ENCODE measurements at places on chromosomes 6 and 20.

DNA sequence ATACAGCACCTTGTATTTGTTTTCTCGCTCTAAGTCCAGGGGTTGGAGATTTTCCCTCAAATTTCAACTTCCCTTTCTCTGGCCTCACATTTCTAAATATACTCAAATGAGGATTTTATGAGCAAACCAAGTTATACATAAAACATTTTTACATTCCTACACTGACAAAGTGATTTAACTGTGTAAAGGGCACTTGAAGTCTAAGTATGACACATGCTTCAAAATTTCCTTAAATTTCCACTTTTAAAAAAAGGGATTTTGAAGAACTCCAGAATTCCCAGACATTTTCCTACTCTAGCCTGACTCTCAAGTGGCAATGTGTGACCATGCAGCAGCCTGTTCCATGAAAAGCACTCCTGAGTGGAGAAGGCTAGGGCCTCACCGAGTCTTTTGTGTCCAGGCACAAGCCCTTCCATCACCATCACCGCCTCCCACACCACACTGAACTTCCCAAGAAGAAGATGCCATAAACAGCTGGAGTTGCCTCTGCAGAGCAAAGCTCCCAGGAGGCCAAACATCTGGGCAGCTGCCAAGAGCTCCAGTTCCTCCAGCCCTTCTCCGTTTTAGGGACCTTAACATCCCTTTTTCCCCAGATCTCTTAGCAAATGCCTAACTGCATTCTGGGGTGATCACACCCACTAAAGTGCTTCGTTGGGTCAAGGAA is 68.9 kb downstream of the NCR2 start:
- no peaks in the 10 kb centered on the region for H3K4me1 ChIP-seq
- H3K36me3 ChIP-seq, result no peaks in the 10 kb centered on the region
- no peak overlapping the region for H3K4me3 ChIP-seq
- no peak for DNase-seq
- H3K27ac ChIP-seq, result no peak overlapping the region

DNA sequence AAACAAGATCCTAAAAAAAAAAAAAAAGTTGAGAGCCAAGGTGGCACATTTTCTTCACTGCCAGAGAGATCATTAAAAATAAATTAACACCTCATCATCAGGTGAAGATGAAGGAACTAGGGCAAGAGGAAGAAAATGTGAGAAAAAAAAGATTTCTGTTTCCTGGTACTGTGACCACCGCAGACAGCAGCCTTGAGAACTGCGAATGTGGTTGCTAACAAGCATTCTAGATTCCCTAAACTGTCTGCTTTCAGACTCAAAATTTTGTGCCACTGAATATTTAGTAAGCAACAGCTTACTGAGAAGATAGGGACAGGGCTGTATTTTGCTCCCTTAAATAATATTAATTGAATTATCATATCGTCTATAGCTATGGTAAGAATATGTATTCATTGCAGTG is 24.1 kb upstream of the MBOAT1 start:
- no peaks in the 10 kb centered on the region for H3K27me3 ChIP-seq
- no peaks in the 10 kb centered on the region for H3K4me1 ChIP-seq
- no peaks in the 10 kb centered on the region for H3K36me3 ChIP-seq
- no peak overlapping the region for H3K27ac ChIP-seq
- DNase-seq, result no peak

DNA sequence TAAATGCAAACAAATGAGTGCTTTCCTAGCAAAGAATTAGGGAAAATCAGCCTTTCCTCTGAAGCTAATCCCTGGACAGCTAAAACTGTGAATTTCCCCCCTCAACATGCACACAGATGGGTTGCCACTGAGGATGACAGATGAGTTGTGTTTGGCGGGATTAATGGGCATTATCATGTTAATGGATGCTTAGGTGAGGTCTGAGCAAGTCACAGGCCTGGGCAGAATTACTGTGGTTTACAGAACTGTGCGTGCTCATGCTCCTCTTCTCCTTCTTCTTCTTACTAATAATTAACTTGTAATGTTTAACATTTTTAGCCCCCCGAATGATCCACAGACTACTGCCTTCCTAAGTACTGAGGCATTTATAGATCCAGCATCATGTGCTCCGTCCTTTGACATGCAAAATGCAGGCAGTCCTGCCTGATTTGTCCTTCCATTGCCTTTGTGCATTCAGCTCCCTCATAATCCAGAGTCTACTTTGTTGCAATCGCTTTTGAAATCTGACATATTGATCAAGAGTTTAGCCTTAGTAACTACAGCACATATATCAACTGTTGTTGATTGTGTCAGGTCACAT is 753.4 kb upstream of the MMS22L start:
- H3K27ac ChIP-seq, result no peak overlapping the region
- H3K27me3 ChIP-seq, result peaks cover 2% of the 10 kb centered on the region
- no peaks in the 10 kb centered on the region for H3K36me3 ChIP-seq
- H3K4me3 ChIP-seq, result no peak overlapping the region

DNA sequence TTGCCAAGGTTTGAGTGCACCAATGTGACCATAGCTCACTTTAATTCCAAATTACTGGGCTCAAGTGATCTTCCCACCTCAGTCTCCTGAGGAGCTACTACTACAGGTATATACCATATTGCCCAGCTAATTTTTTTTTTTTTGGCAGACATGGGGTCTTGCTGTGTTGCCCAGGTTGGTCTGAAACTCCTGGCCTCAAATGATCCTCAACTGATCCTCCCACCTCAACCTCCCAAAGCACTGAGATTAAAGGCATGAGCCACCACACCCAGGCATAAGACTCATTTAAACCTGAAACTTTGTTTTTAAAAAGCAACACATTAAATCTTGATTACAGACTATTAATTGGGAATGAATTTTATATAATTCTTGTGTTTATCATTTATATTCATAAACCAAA is 67.7 kb downstream of the ARHGAP18 start:
- H3K27me3 ChIP-seq, result no peaks in the 10 kb centered on the region
- H3K27ac ChIP-seq, result no peak overlapping the region
- no peak for DNase-seq
- no peak overlapping the region for H3K4me3 ChIP-seq
- H3K36me3 ChIP-seq, result no peaks in the 10 kb centered on the region
- H3K4me1 ChIP-seq, result no peaks in the 10 kb centered on the region

DNA sequence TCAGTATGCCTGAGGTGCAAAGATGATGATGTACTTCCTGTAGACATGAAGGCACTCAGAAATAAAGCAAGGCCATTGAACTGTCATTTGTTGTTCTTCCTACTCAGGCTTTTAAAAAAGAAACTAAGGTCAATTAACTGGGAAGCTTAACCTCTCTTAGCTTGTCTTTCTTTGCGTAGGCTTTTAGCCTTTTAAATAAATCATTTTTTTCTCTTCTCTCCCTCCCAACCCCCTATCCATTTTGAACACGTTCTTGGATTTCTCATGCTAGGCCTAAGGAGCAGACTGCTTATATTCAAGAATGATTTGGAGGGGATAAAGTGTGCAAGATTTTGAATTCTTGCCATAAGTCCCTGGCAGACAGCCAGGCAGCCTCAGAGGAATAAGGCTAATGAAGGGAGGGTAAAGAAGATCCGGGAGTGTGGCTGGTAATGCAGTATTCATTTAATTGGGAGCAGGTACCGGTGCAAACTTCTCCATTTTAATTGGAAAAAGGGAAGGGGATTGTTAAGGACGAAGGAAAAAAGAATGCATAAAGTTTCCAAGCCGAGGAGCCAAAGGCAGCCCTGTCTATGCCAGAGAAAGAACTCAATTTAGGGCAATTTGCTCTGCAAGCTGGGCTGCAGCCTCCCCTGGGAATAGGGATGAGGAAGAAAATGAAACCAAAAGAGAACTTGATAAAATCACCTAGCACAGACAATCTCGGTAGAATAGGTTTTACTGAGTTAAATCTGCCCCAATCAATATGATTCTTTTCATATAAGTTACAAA is 343.8 kb upstream of the MMS22L start:
- H3K27me3 ChIP-seq, result no peaks in the 10 kb centered on the region
- no peak overlapping the region for H3K27ac ChIP-seq
- DNase-seq, result no peak
- no peaks in the 10 kb centered on the region for H3K4me1 ChIP-seq

- H3K27me3 ChIP-seq, result no peaks in the 10 kb centered on the region
- no peak overlapping the region for H3K27ac ChIP-seq
- H3K4me1 ChIP-seq, result no peaks in the 10 kb centered on the region
Measured at GRCh38 chr6:20370801-20371200, 30.9 kb upstream of the E2F3 start.

DNA sequence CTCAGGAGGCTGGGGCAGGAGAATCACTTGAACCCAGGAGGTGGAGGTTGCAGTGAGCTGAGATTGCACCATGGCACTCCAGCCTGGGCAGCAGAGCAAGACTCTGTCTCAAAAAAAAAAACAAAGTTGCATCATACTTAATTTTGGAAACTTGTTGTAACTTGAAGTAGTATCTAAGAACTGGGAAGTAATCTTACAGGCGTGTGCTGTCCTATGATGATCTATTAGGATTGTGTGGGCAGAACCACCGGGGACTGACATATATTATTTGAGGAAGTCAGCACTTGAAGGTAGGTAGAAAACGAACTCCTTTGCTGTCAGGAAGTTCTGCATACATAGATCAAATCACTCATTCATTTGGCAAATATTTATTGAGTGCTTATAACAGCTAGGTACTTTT is 188.5 kb downstream of the ZNF217 start:
- no peaks in the 10 kb centered on the region for H3K4me1 ChIP-seq
- no peak overlapping the region for H3K27ac ChIP-seq
- no peak for DNase-seq
- no peak overlapping the region for H3K4me3 ChIP-seq
- H3K36me3 ChIP-seq, result no peaks in the 10 kb centered on the region

Measured in prostate gland (tissue), 2 donors.